Suprapubic skin (tissue), 4 donors: ENCODE measurements at places on chromosomes 11 and 22. TPM values are rescaled to one million over a fixed set of nuclear protein-coding genes. Genes with fewer than 3 reads are reported as not detected.
A peak's percentile ranks its signal among the peaks of the same experiment; 100 is the strongest.

GRCh38 chr11:111736181-111736590 is 30.0 kb downstream of the PPP2R1B start:
- peak overlapping the region; percentile 44 for H3K4me3 ChIP-seq
- peaks cover 69% of the 10 kb centered on the region for H3K4me1 ChIP-seq
- H3K36me3 ChIP-seq, result peaks cover 10% of the 10 kb centered on the region
- H3K27me3 ChIP-seq, result no peaks in the 10 kb centered on the region
- DNase-seq, result no peak

The MPPED2 gene
- not detected for total RNA-seq

The UEVLD gene
- 24.1 TPM for total RNA-seq

DNA sequence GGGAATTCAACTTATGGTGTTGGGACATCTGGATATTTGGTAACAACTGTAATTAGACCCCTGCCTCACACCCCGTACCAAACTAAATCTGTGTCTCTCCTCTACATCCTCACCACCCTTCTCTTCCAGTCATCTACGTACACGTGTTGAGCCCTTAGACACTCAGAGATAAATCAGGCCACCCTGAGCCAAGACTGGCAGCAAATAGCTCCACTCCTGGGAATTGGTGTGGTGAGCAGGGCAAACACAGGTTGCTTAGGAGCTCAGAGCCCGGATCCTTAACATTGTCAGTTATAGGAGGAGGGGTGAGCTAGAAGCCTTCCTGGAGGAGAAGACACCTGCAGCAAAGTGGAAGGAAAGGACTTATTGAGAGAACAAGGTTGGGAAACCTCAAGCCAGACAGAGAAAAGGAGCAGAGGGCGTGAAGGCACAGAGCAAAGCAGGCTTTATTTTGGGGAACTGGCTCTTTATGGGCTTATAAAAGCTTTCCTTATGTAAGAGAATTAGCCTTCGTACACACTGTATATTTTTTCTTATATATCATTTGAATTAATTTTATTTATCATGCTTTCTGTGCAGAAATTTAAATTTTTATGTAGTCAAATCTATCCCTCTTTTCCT is 36.9 kb upstream of the KLHL35 start:
- no peak overlapping the region for H3K27ac ChIP-seq
- no peak overlapping the region for H3K4me3 ChIP-seq
- no peaks in the 10 kb centered on the region for H3K27me3 ChIP-seq
- no peak for DNase-seq
- no peaks in the 10 kb centered on the region for H3K36me3 ChIP-seq
- peaks cover 29% of the 10 kb centered on the region for H3K4me1 ChIP-seq

The OR52B2 gene
- not detected for total RNA-seq

The OR8D4 gene
- total RNA-seq, result not detected
